Stimulated activated CD4-positive, alpha-beta T cell treated with anti-CD3 and anti-CD28 coated beads, Interleukin-1b, Interleukin-23, amount 100 ng/mL, for 4 hours (primary cell): ENCODE measurements at places on chromosomes 13 and 19.

DNA sequence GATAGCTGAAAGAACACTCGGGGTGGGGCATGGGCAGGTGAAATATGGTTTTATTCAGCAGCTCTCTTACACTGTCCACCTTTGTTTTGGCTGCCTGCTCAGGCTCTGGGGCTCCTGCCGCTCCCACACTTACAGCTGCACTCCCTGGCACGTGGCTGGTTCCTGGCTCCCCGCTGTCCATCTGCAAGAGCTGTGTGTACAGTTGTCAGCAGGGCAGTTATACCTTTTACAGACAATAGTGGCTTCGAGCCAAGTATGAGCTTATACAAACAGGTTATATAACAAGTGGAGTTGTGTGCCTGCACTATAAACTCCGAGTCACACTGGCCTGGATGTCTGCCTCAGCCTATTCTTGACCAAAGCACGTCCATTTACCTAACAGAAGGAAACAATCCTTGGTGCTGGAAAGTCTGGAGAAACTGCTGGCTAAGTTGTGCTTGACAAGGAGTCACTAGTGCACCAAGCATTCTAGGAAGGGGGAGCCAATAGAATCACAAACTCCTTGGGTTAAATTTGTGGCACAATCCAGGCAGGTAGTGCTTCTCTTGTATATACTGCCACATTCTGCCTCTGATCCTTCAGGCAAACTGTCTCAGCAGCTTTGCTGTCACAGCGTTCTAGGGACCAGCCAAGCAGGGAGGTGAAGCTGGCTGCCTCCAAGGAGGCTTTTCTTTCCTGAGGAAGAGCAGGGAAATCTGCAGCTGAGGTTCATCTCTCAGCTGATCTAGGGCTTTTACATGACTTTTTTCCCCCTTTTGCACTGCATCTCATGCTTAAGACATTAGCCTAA lies 68.2 kb downstream of the NHLRC3 start:
- DNase-seq: no peak

- no peak for DNase-seq
Measured at GRCh38 chr19:49761625-49762311, 1.3 kb downstream of the TSKS start.

- DNase-seq: no peak
Measured at GRCh38 chr13:44439452-44440024, 65.9 kb downstream of the SERP2 start.

DNA sequence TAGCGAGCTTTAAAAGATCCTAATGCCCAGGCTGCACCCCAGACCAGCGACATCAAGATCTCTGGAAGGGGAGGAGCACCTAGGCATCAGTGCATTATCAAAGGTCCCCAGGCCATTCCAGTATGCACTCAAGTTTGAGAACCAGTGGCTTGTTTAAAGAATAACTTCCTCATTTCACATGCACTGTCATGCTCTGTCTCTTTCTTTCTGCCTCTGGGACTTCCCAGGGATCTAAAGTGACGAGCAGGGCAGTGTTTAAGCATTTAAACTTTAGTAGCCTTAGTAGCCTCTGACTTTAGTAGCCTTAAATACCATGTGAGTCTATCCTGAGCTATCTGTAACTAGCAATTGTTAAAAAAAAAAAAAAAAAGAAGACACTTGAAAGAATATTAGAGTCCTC lies 8.9 kb upstream of the FARP1 start:
- no peak for DNase-seq

GRCh38 chr13:27971236-27971645 lies 2.1 kb upstream of the CDX2 start:
- no peak for DNase-seq

- DNase-seq: no peak
Measured at GRCh38 chr19:7783991-7784423, 21.0 kb downstream of the CLEC4M start.

- no peak for DNase-seq
Measured at GRCh38 chr13:112205990-112206389, 139.0 kb downstream of the SOX1 start.

DNA sequence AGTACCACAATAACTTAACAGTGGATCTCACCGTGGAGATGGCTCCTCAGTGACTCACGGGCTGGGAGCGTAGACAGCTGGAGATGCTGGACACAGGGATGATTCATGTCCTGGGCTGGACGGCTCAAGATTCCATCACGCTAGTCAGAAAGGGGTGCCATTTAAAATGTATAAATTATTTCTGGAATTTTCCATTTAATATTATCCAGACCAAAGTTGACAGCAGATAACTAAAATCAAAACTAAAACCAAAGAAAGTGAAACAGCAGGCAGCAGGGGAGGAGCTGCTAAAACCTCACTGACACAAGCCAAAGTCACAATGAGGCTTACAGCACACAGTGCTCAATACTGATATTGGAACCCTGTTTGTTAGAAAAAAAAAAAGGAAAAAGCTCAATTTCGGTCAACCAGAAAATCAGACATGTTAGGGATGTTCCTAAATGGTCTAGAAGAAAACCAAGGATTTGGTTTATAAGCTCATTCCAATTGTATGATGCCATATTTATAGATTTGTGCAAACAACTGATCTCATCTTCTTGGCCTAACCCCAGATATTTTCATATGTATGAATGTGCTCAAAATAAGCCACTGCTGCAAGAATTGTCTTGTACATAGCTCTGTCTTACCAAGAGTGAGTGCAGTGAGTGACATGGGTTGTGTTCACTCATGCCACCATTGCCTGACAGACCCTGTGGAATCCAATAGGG lies 111.8 kb downstream of the SACS start:
- no peak for DNase-seq

GRCh38 chr13:46039411-46040182 lies 12.9 kb downstream of the ZC3H13 start:
- no peak for DNase-seq

DNA sequence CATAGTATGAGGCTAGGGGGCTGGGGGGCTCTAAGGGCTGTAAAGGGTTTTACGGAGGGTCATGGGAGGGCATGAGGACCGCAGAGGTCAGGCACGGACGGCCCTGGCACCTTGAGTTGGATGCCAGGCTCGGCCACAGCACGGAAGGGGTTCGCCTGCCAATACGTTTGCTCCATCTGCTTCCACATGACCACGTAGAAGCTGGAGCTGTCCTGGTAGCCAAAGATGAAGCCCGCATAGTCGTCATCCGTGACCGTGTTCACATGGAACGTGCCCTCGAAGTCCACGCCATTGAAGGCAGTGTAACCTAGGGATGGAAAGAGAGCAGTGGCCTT lies 6.4 kb downstream of the COMP start:
- no peak for DNase-seq

DNA sequence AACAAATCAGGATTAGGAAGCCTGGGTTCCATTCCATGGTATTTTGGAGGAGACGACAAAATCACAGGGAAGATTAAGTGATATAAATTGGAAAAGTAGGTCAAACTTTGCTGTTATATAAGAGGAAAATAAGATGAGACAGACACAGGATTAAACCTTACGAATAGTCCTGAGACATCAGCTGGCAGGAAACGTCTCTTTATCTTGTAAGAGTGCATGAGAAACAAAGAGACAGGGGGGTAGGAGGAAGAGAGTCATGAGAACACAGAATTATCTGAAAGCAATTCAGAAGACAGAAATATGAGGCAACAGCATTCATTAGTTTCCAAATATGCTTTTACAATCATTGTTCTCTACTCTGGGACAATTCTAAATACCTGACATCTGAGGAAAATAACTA lies 310.6 kb upstream of the MIR17HG start:
- no peak for DNase-seq

DNA sequence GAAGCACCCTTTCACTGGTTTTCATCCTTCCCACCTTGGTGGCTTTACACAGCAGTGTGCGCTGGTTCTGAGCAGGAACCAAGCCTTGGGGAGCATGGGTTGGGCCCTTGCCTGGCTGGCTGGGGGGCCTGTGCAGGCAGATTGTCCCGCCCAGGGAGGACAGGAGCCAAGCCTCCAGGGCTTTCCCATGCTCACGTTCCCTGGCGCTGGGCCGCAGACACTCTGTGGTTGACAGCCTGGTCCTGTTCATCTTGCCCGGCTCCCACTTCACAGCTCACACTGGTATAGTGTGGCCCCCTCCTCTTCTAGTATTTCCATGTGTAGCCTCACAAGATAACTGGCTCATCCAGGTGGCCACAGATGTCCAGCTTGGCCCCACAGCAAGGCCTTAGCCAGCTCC lies 4.6 kb upstream of the CCNE1 start:
- no peak for DNase-seq

- DNase-seq: no peak
Measured at GRCh38 chr13:114196629-114197028, 17.6 kb downstream of the CFAP97D2 start.

- DNase-seq: no peak
Measured at GRCh38 chr19:12993562-12993961, 1.7 kb upstream of the NFIX start.

DNA sequence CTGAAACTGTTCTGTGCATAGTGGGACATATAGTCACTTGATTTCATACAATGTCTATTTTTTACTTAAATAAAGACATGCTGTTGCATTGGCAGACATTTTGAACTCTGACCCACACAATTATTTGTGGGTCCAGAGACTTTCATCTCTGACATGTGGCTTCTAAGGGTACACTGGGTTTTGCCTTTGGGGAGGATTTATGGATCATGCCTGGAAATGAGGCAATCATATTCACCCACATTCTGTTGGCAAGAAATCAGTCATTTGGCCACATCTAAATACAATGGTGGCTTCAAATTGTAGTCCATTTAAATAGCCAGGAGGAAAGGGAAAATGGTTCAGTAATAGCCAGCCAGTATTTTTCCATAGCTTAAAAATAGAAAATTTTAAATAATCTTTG lies 238.3 kb upstream of the KLF12 start:
- no peak for DNase-seq

GRCh38 chr19:15251010-15251748 lies 18.9 kb upstream of the EPHX3 start:
- no peak for DNase-seq

DNA sequence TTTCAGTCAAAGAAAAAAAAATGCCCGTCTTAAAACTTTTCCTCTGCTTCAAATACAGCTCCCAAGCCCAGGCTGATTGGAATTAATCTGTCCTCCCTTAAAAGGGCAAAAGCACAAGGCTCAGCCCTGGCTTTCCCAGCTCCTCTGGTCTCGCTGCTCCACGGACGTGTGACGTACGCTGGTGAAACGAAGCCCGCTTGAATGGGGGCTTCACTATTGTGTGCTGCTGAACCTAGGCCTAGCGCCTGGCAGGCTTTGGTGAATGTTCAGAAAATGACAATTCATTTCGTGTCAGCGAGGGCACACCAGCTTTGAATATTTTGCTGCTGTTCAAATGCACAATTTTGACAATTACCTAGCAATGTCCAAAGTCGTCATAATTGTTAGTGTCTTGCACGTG lies 615 bp upstream of the ZNF135 start:
- no peak for DNase-seq
